ENCODE measurements at places on chromosomes 3 and 15.

DNA sequence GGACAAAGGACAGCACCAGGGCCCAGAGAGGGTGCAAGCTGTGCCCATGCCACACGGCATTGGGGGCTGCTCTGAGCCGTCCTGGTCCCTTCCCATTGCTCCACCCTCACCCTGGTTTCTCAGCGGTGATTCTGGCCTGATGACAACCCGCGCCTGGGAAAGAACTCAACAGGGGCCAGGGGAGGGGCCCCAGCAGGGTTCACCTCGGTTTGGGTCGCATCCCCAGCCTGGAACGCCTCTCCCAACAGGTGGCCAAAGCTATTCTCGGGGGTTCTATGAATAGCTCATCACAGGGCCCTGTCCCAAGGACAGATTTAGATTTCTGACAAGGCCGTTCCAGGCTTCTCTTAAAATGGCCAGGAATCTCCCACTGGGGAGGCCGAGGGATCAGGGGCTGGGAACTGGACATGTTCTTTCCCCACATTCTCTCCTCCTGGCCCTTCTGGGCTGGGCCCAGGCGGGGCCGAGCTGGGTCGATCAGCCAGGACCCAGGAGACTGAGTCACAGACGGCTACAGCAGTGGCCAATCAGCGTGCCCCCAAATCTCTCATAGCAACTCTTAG lies 17.9 kb downstream of the GRIP2 start:
- no peak for DNase-seq

- DNase-seq: no peak
Observed at GRCh38 chr3:65827076-65827475, 211.6 kb downstream of the MAGI1 start.

DNA sequence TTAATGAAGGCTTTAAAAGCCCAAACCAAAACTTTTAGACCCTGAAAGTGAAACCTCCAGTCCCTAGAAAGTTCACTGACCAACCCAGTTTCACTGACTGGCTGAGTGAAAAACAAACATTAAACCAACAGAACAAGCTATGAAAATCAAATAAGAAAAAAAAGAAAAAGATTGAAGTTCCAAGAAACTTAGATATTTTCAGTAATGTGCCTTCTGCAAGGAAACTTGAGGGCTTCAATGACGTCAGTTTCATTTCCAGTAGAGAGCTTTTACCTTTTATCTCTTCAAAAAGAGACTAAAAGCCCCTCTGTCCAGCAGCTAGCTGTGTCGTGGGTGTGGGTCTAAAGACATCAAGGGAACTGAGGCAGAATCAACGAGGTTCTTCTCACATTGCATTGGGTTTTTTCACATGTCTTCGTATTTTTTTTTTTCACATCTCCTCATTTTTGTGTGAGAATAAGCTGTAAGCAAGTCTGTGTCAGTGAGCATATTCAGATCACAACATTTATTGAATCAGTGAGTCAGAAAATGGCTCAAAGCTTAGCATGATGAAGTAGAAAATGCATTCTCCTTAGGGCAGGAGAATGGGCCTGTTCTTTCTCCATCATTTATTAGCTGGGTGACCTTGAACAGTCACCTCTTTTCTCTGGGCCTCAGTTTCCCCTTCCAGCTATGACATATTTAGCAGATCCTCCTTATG lies 54.8 kb upstream of the BCL6 start:
- DNase-seq: no peak

- DNase-seq: no peak
Observed at GRCh38 chr3:171269542-171269941, 190.7 kb downstream of the TNIK start.

DNA sequence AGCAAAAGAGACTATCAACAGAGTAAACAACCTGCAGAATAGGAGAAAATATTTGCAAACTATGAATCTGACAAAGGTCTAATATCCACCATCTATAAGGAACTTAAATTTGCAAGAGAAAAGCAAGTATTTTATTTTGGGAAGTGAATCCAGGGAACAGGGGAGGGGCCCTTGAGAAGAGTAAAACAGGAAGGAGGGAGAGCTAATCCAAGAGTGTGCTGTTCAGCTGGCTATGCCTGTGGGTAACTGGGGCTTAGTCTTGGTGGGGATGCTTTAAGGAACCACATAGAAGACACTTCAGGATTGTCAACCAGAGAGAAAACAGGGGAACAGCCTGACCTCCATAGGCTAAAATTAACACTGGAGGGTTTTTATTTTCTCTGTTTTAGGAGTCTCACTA lies 3.9 kb upstream of the HHLA2 start:
- no peak for DNase-seq

DNA sequence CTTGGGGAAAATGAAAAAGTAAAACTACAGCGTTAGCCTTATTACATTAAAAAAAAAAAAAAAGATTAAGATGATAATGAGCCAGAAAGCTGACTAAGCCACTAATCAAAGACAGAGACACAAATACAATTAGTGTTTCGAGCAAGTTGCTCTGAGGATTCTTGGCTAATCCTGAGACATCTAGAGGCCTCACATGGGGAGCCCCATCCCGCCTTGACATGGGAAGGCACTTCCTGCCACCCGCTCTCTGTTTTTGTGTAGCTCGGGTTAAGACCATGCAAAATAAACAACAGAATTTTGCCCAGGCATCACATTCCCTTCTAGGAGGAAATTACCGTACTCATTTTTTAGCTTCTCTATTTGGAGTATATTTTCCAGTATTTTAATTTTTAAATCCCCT lies 15.3 kb downstream of the HESX1 start:
- DNase-seq: no peak

DNA sequence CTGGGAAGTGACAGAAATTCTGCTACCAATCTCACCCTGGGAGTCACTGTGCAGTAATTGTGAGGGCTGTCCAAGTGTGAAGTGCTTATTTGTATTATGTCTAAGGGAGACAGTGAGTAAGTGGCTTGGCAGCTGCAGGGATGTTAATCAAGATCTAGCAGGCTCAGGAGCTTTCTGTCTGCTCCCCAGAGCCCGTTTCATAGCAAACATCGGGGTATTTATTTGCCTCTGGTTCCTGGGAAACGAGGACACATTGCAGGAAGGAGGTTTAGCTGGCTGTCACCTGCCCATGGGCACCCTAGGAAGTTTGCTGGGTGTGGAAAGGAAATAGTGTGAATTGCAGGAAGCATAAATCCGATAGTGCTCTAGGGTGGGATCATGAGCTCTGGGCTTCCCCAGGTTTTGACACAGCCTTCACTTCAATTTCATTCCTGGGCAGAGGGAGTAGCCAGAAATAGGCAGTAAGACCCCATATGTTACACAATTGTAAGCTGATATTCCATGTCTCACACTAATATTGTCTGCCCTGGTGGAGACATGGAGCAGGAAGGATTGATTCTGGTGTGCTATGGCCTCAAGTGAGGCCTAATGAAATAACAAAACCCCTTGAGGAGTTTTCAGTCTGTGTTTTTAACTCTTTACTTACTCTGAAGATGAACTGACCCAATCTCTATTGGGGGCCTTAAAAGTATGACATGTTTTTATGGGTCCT lies 74.1 kb upstream of the MITF start:
- no peak for DNase-seq

- no peak for DNase-seq
Observed at GRCh38 chr3:100081986-100082692, 32.2 kb downstream of the FILIP1L start.

- no peak for DNase-seq
Observed at GRCh38 chr15:36005542-36005941, 459.6 kb upstream of the DPH6 start.

DNA sequence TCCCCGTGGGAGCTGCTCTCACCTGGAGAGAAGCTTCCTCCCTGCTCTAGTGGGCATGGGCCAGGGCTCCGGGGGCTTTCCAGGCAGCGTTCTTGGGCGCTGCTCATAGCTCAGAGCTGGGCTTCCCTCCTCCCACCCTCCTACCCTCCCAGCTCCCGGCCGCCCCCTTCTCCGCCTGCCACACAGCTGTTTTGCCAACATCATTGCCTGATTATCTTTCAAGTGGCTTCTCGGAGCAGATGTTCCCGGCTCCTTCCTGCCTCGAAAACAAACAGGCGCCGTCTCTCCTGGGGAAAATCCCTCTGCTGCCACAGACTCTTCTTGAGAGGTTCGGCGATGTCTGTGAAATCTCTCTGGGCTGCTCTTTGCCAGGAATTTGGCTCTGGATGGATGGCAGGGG lies 195.6 kb downstream of the RPLP1 start:
- DNase-seq: no peak

- no peak for DNase-seq
Observed at GRCh38 chr15:65960586-65960985, 91.3 kb downstream of the RAB11A start.

- DNase-seq: no peak
Observed at GRCh38 chr3:150447631-150448465, 39.8 kb downstream of the TSC22D2 start.

DNA sequence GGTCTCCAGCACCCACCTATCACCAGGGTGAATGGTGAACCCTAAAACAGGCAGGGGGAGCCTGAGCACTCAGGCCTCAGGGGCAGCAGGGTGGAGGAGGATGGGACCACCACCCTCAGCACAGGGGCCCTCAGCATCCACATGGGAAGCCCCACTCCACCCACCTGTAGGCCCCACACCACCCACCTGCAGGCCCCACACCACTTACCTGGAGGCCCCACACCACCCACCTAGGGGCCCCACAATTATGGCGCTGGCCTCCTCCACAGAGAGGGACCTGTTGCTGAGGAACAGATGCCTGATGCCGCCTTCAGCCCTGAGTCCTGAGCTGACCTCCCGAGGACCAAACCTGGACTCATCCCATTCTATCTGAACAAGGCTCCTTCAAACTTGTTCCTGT lies 46.7 kb downstream of the HMCES start:
- no peak for DNase-seq

- no peak for DNase-seq
Observed at GRCh38 chr3:132536442-132537153, 60.5 kb upstream of the ACKR4 start.

DNA sequence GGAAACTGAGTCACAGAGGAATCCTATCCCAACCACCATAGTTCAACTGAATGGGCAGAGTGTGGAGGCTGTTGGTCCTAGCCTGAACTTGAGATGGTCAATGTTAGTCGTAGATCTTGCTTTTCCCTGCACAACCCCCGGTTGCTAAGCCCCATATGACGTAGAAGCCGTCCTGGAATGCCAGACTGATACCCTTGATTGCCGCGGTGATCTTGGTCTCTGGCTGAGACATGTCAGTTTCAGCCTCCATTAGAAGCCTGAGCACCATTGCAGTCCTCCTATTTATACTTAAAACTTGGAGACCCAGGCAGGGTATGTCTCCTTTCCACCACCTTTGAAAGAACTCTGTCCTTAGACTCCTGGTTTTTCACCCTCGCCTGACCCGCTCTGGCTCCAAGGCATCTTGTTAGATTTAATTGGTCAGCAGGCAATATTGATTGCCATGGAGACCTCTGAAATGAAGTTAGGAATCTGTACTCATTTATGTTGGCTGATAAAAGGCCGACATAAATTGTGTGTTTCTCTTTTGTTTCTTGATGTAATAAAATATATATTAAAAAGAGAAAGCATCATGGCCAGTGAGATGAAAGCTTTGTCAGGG lies 53.4 kb downstream of the RPLP1 start:
- DNase-seq: no peak

GRCh38 chr15:77048135-77048876 lies 22.6 kb downstream of the TSPAN3 start:
- no peak for DNase-seq

GRCh38 chr3:135117977-135118376 lies 322.9 kb downstream of the EPHB1 start:
- DNase-seq: no peak

DNA sequence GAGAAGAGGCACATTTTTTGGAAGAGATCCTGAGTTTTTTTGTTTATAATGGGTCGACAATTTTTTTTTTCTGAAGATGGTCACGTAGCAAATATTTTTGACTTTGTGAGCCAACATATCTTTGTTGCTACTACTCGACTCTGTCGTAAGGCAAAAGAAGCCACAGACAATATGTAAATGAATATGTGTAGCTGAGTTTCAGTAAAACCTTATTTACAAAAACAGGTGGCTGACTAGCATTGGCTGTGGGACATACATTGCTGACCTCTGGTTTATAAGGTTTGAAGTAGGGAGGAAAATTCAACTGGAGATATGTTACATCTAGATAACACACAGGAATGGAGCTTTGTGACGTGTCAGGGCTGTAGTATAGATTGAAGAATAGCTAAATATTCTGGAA lies 22.5 kb upstream of the NANOGP8 start:
- DNase-seq: no peak

- no peak for DNase-seq
Observed at GRCh38 chr3:167437428-167438139, 36.3 kb downstream of the SERPINI2 start.

DNA sequence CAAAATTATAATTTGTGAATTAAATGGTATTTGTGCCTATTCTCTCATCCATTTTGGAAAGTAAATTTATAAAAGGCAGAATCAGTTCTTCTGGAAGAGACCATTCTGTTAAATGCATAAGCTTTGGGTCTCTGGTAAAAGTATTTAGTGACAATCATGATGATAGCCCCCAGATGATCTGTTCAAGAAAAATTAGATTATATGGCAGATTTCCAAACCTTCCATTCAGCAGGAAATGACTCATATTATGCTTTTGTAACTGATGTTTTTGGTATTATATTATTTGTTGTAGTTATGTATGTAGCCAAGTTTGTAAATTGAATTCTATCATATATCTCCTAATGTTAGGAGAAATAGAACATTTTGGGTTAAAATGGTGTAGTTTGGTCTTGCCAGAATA lies 340.8 kb upstream of the DPH6 start:
- DNase-seq: no peak
